ENCODE measurements at places on chromosomes 3 and 15.

DNA sequence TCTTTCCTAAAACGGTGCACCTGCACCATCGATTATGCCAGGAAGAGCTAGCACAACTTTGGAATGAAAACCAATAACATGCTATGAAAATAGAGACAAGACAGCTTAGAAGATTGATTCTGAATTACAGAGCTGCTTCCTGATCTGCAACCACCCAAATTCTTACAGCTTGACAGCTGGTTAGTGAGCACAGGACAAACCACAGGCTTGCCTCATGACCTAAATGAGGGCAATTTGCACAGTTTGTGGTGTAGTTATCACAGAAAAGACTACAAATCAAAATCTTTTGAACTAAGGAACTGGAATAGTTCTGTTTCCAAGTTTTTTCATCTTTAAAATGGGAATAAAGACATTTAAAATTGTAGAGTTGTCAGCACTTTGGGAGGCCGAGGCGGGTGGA is 533.5 kb downstream of the NAALADL2 start:
- no peak for DNase-seq

- no peak for DNase-seq
These were observed 25.4 kb upstream of the ALPK3 start for GRCh38 chr15:84791763-84792162.

- DNase-seq: peak; percentile 78
These were observed 79.7 kb downstream of the TMEM266 start for GRCh38 chr15:76139368-76140073.

DNA sequence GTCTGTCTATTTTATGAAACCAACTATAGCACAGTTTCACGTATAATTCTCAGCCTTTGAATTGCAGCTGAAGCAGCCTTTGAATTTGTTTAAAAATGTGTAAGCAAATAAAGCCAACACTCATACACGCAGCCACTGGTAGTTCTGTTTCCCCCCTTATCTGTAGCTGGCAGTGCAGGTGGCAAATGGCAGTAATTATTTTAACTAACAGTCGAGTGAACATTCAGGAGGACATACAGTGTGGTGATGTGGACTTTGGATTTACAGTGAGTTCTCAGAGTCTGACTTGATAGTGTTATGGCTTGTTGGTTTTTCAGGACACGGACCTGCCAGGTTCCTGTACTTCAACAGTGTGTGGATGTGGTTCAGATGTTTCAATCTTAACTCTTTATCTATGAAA is 64.0 kb upstream of the SKOR1 start:
- no peak for DNase-seq

GRCh38 chr15:40787344-40787841 is 17.6 kb downstream of the C15orf62 start:
- DNase-seq: peak; percentile 34

DNA sequence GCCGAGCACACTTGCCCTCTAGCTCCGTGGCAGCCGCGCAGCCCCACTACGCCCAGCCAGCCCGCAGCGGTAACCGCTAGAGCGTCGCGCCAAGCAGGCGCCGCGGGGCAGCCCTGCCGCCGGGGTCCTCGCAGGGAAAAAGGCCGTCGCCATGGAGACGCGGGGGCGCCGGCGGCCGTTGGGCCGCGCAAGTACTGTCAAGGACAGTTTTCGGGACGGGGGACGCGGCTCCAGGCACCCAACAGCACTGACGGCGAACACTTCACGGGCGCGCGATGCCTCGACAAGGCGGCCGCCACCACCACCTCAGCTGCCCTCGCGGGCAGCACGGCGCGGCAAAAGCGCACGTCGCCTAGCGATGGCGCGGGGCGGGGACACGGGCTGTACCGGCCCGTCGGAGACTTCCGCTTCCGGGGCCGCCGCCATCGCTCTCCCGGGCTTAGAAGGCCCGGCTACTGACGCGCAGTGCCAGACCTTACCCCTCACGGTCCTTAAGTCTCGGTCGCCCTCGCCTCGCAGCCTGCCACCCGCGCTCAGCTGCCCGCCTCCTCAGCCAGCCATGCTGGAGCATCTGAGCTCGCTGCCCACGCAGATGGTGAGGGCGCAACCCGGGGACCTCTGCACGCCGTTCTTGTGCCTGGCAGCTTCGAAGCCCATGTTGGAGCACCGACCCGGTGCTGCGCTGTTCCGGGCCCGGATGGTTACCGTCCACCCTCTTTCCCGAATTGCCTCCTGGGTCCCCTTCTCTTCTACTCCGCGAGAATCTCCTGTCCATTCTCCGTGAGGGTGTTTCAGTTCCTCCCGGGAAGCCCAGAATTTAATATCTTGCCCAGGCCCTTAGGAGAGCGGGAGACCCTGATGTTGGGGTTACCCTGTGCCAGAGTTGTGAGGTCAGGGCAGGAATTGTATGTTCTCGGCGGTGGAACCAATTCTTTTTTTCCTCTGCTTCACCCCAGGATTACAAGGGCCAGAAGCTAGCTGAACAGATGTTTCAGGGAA is at the start of the genes GLT8D1 and SPCS1:
GLT8D1 (minus strand) TSS at position 104 of the 999 bp plus-strand sequence. CDS start 5,331 bp downstream, outside the sequence.
SPCS1 (plus strand) TSS at position 419 of the 999 bp plus-strand sequence; CDS start at position 560, 141 bp downstream.
- peak; percentile 87 for DNase-seq

DNA sequence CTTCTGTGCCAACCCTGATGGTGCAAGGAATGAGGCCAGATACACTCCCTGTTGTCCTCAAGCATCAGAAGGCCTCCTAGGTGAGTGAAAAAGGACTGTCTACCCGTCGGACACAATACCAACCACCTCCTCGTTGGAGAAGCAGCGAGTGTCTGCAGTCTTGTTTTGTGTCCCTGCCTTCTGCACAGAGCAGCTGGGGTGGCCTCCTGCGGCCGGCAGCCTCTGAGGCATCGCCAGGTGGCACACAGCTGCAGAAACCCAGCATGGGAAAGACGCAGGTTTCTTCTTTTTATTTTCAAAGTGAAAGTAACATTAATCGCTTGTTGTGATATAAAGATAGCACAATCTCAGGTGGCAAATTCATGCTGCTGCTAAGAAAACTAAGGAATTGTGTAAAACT is 509.9 kb downstream of the OCA2 start:
- DNase-seq: no peak

- DNase-seq: no peak
These were observed 150.1 kb downstream of the UACA start for GRCh38 chr15:70613271-70613670.

- DNase-seq: no peak
These were observed 86.1 kb upstream of the NTRK3 start for GRCh38 chr15:88342666-88343065.

DNA sequence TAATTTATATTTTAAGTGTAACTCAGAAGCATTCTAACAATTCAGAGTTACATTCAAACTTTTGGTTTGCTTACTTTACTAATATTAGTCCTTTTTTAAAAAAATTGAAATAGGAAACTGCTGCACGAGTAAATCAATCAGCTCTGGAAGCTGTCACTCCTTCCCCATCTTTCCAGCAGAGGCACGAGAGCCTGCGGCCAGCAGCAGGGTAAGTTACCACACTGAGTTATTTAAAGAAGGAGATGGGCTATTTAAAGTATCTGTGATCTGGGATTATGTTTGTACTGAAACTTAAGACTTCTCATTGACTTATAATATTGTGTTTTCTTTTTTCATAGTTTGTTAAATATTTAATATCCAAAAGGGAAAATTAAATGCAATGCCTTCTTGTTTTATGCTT is 29.3 kb downstream of the APPL1 start:
- no peak for DNase-seq

DNA sequence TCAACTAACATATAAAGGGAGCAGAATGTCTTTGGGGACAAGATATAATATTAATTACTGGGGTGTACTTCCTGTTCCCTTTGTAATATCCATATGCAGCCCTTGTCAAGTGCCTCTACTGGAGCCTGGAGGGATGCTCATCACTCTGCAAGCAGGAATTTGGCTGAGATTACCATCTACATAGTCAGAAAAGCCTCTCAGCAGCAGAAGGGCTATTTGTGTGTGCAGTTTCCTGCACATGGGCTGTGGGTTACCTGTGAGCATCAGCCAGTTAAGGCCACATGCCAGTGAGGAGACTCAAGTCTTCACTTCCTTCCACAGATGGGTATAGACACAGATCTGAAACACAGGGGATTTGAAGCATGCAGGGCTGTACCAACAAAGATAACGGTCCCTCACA is 278.1 kb upstream of the PLSCR5 start:
- DNase-seq: no peak

GRCh38 chr15:92001307-92001706 is 147.8 kb downstream of the SLCO3A1 start:
- no peak for DNase-seq
